LHCN-M2 (cell line): ENCODE measurements at places on chromosomes 5 and 9. TPM values are rescaled to one million over a fixed set of nuclear protein-coding genes. Genes with fewer than 3 reads are reported as not detected.

- DNase-seq = no peak
Observed at GRCh38 chr5:126126574-126126973, 296.6 kb upstream of the GRAMD2B start.

DNA sequence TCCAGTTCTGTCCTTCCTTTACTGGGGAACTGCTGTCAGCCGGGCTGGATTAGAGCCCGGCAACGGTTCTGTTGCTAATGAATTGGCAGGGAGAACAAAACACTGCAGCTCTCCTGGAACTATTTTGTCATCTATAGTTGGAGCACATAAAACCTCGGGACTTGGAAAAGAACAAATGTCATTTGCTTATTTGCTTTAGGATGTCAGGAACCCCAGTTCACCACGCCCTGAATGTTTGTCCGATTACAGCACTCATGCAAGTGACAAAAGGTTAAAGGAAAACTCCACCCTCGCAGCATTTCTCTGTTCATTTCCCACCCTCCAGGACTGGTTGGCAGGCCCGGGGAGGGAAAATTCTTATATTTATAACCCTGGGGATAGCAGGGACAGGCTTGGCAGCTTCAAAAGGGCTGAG lies 66.4 kb upstream of the PLPP1 start:
- DNase-seq = peak; percentile 92

CAVIN4 gene
- total RNA-seq = 2.2 and 5.2 TPM in 2 replicates

TSPAN17 gene
- total RNA-seq = 49.7 and 50.8 TPM in 2 replicates

DNA sequence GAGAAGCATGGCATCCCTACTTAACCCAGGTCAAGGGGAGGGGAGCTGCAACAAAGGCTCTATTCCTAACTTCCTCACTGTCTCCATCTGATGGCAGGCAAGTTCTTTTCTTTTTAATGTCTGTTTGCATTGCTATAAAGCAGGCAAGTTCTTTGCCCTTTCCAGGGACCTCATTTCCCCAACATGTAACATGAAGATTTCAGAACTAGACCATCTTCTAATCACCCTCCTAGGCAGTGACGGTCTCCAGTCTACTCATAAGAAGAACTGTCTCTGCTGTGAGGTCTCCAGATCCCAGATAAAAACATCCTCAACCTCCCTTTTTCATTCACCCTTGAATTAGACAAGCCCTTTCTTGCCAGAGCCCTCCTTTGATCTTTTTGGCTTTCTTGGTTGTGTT lies 42.1 kb downstream of the PPP1R2B start:
- DNase-seq = no peak

GRCh38 chr5:75053304-75054133 lies 1.2 kb upstream of the GCNT4 start:
- DNase-seq = peak; percentile 70

GRCh38 chr5:37918424-37918823 lies 78.6 kb upstream of the GDNF start:
- no peak for DNase-seq

DNA sequence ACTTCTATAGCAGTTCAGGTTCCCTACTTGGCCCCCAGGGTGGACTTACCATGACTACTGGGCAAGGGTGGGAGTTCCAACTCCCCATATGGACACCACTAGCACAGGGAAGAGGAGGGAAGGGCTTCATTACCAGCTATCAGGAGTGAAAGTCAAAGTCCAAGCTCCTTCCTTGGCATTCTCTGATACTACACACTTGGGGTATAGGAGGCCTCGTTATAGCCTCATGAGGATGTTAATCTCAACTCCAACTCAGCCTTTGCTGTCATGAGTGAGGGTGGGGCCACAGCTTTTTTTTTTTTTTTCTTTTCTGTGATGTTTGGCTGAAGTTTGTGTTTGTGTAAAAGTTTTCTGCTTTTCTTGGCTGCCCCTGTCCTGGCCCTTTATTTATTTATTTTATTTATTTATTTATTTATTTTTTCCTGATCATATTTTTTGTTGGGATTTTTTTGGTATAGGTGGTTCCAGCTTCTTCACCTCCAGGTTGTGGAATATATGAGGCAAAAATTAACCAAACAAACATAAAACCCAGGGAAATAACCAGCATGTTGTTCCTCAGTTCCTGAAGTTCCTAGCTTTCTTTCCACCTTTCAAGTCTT lies 8.7 kb downstream of the GARIN3 start:
- no peak for DNase-seq

- no peak for DNase-seq
Observed at GRCh38 chr5:166267907-166268306, 2023.5 kb upstream of the WWC1 start.

SLC45A2 gene
- 0.19 TPM in 1 of 2 replicates, not detected in the other for total RNA-seq

FOXD1 gene
- 23.5 and 24.8 TPM in 2 replicates for total RNA-seq

NUTM2F gene
- not detected in 2 replicates for total RNA-seq

- peak; percentile 58 for DNase-seq
Observed at GRCh38 chr9:110926828-110927487, 111.3 kb downstream of the LPAR1 start.

SPATA6L gene
- total RNA-seq = 0.19 TPM in 1 of 2 replicates, not detected in the other

- DNase-seq = no peak
Observed at GRCh38 chr5:81549123-81549522, 155.2 kb upstream of the ACOT12 start.

DNA sequence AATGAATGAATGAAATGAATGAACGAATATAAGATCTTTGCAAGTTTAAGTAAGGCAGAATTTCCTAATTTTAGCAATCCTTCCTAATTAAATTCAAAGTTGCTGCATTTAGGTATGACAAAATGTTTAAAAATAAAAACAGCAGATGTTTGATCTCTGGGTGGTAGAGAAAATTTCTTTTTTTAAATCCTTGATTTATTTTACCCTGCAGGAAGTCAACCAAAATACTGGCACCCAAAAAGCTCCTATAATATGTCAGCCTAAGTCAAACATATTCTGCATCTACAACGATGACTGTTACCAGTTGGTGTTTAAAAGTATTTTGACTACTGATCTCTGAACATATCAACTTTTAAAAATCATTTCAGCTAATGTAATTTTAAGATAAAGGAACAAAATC lies 58.4 kb downstream of the TTC39B start:
- DNase-seq = no peak

GRCh38 chr5:126736141-126736540 lies 40.8 kb upstream of the LMNB1 start:
- DNase-seq = no peak

- peak; percentile 84 for DNase-seq
Observed at GRCh38 chr9:15295761-15296405, 11.1 kb downstream of the TTC39B start.

DNA sequence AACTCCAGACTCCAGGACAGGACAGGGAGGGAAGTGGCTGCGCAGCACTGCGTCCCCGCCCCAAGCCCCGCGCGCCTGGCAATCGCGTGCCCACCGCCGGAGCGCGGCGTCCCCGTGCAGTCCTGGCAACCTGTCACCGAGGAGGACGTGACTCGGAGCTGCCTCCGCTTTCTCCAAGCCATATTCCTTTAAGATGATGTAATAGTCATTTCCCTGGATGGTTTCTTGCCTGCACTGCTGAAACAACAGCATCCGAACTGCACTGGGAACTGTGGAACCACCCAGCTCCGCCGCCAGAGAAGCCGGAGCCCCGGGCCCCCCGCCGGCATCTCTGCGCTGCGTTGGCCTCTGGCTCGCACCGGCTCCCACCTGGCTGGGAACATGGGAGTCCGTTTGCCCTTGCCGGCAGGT lies 34.5 kb downstream of the KCTD16 start:
- peak; percentile 21 for DNase-seq

DNA sequence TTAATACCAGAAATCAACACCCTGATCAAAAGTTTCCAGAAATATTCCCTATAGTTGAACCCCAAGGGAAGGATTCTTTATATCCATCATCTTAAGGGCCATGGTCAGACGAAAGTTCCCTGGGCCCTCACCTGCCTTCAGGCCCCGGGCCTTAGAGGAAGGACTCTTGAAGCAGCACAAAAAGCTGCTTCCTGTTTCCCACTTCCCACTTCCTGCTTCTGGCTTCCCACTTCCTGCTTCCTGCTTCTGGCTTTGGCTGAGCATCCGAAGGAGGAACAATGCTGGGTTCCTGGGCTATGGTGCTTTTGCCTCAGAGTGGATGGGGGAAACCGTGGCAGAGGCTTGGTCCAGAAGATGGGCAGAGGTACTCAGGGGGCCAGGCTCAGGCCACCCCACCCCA lies 25.8 kb upstream of the DAP start:
- no peak for DNase-seq

GMCL2 gene
- not detected in 2 replicates for total RNA-seq

DNA sequence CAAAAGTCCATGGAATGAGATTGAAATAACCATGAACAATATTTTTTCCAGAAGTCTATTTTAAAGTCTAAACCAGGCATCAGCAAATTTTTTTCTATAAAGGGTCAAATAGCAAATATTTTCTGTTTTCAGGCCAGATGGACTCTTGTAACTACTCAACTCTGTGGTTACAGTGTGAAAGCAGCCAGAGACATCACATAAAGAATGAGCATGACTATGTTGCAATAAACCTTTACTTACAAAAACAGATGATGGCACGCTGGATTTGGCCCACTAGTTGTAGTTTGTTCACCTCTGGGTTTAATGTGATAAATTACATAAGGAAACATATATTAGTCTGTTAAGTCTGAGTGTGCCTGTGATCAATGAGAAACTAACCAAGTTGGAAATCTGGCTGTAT lies 319.2 kb downstream of the TRPM3 start:
- DNase-seq = peak; percentile 58

BAAT gene
- total RNA-seq = 0.06 TPM in 1 of 2 replicates, not detected in the other

DBN1 gene
- total RNA-seq = 210 and 233 TPM in 2 replicates

- DNase-seq = no peak
Observed at GRCh38 chr9:136665111-136665703, 2.5 kb downstream of the EGFL7 start.

ZDHHC11B gene
- not detected in 2 replicates for total RNA-seq

LCN6 gene
- not detected in 2 replicates for total RNA-seq

- DNase-seq = no peak
Observed at GRCh38 chr9:95360866-95361265, 43.4 kb upstream of the FANCC start.

GRCh38 chr9:37056046-37056920 lies 22.2 kb upstream of the PAX5 start:
- no peak for DNase-seq

DNA sequence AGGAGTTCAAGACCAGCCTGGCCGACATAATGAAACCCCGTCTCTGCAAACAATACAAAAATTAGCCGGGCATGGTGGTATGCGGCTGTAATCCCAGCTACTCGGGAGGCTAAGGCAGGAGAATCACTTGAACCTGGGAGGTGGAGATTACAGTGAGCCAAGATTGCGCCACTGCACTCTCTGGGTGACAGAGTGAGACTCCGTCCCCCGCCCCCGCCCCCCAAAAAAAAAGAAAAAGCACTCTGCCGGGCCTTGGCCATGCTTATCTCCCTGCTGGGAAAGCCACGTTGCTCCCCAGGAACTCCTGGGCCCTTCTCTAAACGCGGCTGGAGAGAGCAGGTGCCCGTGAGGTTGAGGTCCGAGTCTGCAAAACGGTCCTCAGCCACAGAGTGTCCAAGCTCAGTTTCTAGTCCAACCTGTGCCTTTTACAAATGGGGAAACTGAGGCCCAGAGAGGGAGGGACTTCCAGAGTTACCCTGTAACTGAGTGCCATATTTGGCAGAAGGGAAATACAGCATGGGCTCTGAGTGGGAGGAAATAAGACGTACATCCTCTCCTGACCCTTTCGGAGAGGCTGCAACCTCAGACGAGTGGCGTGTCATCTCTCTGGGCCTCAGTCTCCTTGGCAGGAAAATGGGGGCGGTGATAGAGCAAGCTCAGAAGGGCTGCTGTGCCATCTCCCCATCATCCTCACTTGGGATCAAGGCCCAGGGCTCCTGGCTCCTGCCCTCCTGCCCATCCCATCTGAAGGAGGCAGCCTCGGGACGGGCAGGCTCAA lies 6.6 kb upstream of the PHYHD1 start:
- DNase-seq = no peak

DNA sequence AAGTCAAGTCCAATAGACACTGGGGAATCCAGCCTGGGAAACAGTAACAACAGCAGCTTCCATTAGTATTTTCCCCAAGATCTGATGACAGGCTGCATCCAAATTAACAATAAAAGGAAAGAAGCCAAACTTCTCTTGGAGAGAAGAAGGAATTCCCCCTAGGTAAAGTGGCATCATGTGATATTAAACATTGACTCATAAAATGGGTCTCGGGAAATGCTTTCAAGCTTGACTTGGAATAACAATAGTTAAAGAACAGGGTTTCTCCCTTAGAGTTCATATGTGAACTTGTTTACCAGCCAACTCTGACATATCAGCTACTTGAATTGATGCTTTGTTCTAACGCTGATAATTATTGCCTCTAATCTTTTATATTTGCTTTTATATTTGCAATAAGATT lies 45.4 kb downstream of the ENTREP1 start:
- DNase-seq = no peak

- no peak for DNase-seq
Observed at GRCh38 chr5:176661676-176662075, 14.4 kb downstream of the TSPAN17 start.

AQP7 gene
- not detected in 2 replicates for total RNA-seq

SLC6A19 gene
- not detected in 2 replicates for total RNA-seq

DNA sequence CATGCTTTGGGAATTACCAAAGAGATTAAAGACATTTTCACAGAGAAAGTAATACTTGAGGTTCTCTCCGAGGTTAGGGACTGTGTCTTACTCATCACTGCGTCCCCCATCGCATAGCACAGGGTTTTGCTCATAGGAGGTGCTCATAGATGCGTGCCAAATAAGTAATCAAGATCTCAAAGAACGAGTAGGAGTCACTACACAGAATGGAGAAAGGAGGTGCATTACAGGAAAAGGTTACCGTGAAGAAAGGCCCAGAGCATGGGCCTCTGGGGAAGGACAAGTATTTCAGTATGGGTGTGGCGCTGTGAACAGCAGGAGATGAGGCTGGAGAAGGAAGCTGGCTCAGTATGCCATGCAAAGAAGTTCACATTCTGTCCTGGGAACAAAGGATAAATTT lies 182.4 kb downstream of the ACTL7B start:
- DNase-seq = no peak

SLCO6A1 gene
- total RNA-seq = not detected in 2 replicates

- DNase-seq = no peak
Observed at GRCh38 chr5:132675936-132676689, 2.3 kb downstream of the IL4 start.

DNA sequence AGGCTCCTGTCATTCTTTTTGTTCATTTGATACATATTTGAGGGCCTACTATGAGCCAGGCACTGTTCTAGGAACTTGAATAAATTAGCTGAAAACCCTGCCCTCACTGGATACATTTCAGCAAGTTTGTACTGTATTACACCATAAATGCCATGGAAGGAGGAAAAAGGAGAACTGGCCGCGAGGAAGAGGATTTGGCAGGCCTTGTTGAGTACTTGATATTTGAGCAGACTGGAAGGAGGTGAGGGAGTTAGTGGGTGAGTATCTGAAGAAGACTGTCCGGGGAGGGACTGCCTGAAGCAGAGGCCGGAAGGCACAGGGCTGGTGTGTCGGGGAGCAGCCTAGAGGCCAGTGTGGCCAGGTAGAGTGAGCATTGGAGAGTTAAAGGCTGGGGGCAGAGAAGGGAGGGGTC lies 4.5 kb downstream of the SNX30 start:
- no peak for DNase-seq

DAB2 gene
- total RNA-seq = 25.0 and 39.7 TPM in 2 replicates

DNA sequence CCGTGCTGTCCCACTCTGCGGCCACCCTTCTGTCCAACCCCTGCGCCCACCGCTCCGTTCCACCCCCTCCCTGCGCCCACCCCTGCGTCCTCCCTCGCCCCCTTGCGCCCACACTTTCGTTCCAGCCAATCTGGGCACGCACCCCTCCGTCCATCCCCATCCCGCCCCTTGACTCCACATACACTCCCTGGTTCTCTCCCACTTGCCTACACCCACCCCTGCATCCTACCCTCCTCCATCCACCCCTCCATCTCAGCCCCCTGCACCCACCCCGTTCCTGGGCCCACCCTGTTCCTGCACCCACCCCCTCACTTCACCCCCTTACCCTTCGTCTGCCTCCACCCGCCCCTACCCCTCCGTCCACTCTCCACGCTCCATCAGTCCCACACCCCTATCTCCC lies 7.0 kb downstream of the ADAMTS13 start:
- DNase-seq = no peak
